SK-N-DZ (cell line): ENCODE measurements at places on chromosomes 6 and 20.

DNA sequence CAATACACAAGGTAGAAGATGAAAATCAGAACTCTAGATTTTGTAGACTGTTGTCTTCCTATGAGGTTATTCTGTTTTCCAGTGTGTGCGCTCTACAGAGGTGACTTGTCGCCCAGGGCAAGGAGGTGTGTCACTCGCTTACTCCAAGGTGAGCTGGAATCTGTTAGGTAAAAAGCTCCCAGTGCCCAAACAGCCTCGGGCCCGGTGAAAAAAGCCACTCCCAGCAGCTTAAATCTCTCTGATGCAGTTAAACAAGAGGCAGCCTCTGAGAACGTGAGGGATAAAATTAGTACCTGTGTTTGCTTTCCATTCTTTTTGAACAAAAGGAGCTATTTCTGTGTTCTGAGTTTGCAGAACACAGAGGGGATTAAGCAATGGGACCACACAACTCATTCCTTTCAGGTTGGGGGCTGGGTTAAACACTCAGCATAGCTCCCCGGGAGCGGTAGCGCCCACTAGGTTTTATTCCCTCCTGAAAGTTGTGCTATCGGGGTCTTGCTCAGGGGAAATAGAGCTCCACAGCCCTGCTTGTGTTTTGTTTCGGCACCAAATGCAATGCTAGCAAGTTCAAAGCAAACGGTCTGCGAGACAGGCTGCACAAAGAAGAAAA, 181.2 kb downstream of the FOXA2 start:
- no peak for DNase-seq

DNA sequence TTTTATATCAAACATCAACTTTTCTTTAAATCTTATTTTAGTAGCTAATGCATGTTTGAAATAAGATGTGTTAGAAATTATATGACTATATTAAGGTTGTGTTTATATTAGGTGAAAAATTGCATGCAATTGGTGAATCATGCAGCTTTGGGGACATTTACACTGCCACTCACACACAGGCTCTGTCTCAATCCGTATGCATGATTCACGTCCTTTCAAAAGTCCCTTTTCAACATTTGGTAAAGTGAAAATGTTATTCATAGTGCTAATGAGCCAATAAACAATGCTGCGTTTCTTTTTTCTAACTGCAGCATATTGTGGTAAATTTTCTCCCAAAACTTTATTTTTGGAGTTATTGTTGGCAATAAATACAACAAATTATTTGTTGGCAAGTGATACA, 198.0 kb downstream of the FUT9 start:
- no peak for DNase-seq

- DNase-seq = no peak
Measured at GRCh38 chr20:38939686-38940085, 13.5 kb downstream of the FAM83D start.

DNA sequence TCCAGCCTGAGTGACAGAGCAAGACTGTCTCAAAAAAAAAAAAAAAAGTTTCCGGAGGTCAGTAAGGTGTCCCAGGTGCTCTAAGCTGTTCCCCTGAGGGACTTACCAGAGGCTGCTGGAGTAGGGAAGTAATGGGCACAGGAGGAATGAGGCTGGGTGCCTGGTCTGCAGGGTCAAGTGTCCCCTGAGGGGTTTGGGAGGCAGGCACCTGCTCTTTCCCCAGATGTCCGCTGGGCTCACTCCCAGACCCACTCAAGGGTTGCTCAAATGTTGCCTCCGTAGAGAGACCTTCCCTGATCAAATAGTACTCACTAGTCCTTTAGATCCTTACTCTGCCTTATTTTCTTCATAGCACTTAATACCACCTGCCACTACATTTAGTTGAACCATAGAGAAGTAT, 5.4 kb upstream of the MAPK13 start:
- no peak for DNase-seq

DNA sequence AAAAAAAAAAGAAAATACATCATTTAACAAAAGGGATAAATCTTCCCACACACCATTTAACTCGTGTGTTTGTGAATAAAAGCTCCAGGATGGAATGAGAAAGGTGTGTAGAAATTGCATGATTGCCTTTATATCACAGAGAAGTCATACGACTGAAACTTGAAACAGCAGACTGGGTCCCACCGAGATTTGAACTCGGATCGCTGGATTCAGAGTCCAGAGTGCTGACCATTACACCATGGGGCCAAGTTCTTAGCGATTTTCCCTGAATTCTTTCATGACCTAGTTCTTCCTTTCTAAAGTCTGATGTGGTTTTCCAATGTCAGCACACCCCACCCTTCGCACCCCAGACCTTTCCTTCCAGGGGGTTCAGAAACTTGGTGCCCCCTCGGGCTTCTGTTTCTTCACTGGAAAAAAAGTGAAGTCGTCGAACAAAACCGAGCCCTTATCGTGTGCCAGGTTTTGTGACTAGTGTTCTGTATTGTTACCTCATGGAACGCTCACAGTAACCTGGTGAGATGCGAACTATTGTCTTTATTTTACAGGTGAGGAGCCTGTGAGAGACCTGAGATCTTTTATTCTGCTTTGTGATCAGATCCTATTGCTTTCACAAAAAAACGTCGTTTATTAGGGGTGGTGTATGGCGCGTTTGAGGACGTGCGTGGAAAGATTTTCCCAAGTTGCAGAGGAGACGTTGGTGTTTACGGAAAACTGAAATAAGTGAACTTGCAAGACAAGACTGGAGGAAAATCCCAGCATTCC, 120.8 kb downstream of the OR2B2 start:
- peak; percentile 39 for DNase-seq

- no peak for DNase-seq
Measured at GRCh38 chr6:25973923-25974555, 11.4 kb downstream of the TRIM38 start.

GRCh38 chr6:20632696-20633095, 98.4 kb downstream of the CDKAL1 start:
- DNase-seq = no peak
